Ovary (tissue), 10 donors: ENCODE measurements at places on chromosomes 1 and 21.

DNA sequence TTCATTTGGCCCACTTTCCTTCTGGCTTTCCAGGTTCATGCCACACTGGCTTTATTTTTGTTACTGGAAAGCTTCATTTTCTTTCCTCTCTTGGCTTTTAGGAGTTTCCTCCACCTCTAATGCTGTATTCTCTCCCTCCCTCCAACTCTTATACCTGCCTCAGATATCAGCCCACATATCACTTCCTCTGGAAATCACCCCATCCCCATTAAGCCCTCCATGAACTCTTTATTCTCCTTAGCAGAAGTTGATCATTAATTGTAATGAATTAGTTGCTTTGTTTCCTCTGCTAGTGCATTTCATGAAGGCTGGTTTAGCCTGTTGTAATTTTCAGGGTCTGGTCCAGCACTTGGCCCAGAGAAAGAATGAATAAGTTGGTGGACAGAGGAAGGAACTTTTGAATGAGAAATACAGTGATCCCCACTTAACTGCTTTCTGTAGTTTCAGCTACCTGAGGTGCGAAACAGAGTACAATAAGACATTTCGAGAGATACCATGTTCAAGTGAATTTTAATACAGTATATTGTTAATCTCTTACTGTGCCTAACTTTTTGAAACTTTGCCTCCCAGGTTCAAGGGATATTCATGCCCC is 1.7 kb downstream of the SOAT1 start:
- no peaks in the 10 kb centered on the region for H3K36me3 ChIP-seq
- no peak overlapping the region for H3K27ac ChIP-seq
- H3K27me3 ChIP-seq = no peaks in the 10 kb centered on the region
- no peak for DNase-seq

DNA sequence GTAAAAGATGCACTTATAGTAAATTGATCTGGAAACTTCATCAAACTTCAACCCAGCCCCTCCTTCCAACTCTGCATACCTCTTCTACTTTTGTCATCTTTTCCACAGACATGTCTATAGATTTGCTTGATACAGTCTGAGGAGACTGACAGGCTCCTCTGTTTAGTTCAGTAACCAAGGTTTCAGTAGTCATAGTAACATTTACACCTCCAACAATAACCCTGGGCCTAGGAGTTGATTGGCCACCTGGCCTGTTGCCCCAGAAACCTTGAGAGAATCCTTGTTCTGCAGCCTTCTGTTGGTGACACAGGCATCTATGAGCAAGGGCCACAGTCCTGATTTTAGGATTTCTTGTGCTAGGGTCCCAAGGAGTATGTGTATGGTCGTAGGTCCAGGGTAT is at the start of gene CFAP141:
Gene CFAP141, minus strand, starts transcription at position 138 of the 400 bp plus-strand sequence. Its CDS starts 26 bp downstream, at position 112.
- H3K4me1 ChIP-seq = no peaks in the 10 kb centered on the region
- H3K36me3 ChIP-seq = no peaks in the 10 kb centered on the region
- DNase-seq = no peak
- no peaks in the 10 kb centered on the region for H3K27me3 ChIP-seq

- H3K4me1 ChIP-seq = no peaks in the 10 kb centered on the region
- no peak overlapping the region for H3K4me3 ChIP-seq
- no peak for DNase-seq
- H3K27ac ChIP-seq = no peak overlapping the region
- H3K27me3 ChIP-seq = no peaks in the 10 kb centered on the region
Measured at GRCh38 chr21:44616591-44616926, 4.7 kb downstream of the KRTAP10-8 start.

GRCh38 chr1:227604446-227604845 is 41.1 kb downstream of the ZNF678 start:
- H3K36me3 ChIP-seq = no peaks in the 10 kb centered on the region
- H3K27me3 ChIP-seq = no peaks in the 10 kb centered on the region
- H3K4me1 ChIP-seq = peaks cover 2% of the 10 kb centered on the region

DNA sequence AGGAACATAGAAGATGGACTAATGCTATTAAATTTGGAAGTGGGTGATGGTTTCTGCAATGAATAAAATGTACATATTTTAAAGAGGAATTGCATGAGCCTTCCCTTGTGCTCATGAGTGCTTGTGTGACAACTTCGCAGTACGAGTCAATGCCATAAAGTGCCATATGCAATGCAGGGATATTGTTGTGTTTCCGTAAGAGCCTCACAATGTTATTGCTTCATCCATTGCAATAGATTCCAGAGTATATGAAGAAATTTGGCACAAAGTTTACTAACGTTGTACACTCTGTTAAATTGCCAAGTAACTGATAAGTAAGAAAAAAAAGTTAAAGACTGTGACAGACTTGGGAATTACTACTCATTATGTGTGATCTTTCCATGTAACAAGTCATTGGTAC is 22.3 kb downstream of the BTG3 start:
- no peaks in the 10 kb centered on the region for H3K36me3 ChIP-seq
- H3K27me3 ChIP-seq = no peaks in the 10 kb centered on the region
- H3K4me1 ChIP-seq = no peaks in the 10 kb centered on the region
- no peak for DNase-seq
- H3K27ac ChIP-seq = no peak overlapping the region

- no peak for DNase-seq
- no peaks in the 10 kb centered on the region for H3K4me1 ChIP-seq
- no peaks in the 10 kb centered on the region for H3K36me3 ChIP-seq
- no peaks in the 10 kb centered on the region for H3K27me3 ChIP-seq
- no peak overlapping the region for H3K4me3 ChIP-seq
Measured at GRCh38 chr1:99326215-99326949, 62.1 kb downstream of the PLPPR4 start.

DNA sequence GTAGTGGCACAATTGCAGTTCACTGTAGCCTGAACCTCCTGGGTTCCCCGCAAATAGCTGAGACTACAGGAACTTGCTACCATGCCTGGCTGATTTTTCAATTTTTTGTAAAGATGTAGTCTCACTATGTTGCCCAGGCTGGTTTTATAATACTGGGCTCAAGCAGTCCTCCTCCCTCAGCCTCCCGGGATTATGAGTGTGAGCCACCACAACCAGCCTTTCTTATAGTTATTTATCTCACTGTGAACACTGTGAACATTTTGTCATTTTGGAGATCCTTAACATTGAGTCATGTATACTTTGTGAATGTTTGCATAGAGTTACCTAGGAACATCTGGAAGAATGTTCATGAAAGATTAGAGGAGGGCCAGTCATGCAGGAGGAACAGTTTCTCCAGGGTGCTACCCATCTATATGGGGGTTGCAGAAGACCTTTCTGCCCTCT is 127.1 kb upstream of the CACYBP start:
- no peak overlapping the region for H3K4me3 ChIP-seq
- peaks cover 3% of the 10 kb centered on the region for H3K4me1 ChIP-seq
- H3K36me3 ChIP-seq = no peaks in the 10 kb centered on the region

GRCh38 chr1:236401698-236402097 is 7.6 kb downstream of the EDARADD start:
- H3K27ac ChIP-seq = no peak overlapping the region
- DNase-seq = no peak
- no peaks in the 10 kb centered on the region for H3K36me3 ChIP-seq
- no peaks in the 10 kb centered on the region for H3K4me1 ChIP-seq
- no peaks in the 10 kb centered on the region for H3K27me3 ChIP-seq

DNA sequence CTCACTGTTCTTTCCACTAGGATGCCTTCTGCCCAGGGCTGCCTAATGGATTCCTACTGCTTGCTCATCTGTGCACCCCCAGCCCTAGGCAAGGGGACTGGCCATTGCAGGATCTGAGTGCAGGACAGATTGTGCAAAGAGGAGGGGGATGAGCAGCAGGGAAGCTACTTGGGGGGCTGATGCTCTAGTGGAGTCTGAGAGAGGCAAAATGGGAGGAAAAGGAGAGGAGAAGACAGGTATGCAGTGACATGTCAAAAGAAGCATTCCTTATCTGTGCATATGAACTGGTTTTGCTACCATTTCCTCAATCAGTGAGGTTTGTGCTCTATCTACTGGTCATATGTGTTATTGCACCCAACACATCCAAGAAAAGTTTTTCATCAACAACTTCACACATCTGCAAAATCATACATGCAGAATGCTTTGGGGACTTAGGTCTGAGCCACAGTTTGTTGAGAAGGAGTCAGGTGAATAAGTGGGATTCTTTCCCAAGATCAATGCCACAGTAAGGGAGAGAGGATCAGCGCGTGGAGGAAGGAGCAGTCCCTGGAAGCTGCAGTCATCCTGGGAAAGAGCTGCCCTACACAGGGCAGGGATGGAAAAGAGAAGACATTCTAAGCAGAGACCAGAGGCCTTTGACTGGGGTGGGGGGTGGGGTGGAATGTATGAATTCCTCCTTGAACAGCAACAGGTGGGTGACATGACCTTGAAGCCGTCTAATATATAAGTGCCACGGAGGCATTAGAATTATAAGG is 14.4 kb downstream of the SLC5A9 start:
- H3K36me3 ChIP-seq = no peaks in the 10 kb centered on the region
- H3K27me3 ChIP-seq = no peaks in the 10 kb centered on the region
- H3K4me1 ChIP-seq = no peaks in the 10 kb centered on the region
- H3K4me3 ChIP-seq = no peak overlapping the region

DNA sequence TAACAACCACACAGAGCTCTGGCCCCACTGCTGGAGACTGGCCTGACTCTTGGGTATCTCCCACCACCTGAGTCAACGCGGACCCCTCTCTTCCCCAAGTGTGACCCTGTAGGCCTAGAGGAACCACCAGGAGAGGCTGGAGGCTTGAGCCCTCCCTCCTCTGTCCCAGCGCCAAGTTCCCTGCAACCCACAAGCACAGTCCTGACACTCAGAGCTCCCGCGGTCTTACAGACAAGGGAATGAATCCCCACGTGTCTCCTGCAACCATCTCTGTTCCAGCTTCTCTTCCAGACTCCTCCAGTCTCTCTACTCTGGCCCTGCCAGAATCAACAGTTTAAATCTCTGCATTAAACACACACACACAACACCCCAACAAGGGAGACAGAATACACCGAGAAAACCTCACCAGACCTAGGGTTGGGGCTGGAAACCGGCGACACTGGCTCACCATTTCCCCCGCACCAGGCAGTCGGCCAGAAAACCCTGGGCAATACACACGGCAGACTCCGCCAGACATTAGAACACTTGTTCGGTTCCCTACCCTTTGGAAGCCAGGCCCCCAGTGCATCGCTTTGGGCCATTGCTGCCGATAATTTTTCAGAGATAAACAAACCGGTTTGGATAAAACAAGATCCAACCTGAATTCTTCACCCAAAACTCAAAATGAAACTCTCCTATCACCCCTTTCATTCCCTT is 21.7 kb downstream of the CASZ1 start:
- no peak overlapping the region for H3K27ac ChIP-seq
- DNase-seq = no peak
- H3K4me1 ChIP-seq = no peaks in the 10 kb centered on the region
- H3K36me3 ChIP-seq = no peaks in the 10 kb centered on the region
- no peaks in the 10 kb centered on the region for H3K27me3 ChIP-seq
- H3K4me3 ChIP-seq = no peak overlapping the region

DNA sequence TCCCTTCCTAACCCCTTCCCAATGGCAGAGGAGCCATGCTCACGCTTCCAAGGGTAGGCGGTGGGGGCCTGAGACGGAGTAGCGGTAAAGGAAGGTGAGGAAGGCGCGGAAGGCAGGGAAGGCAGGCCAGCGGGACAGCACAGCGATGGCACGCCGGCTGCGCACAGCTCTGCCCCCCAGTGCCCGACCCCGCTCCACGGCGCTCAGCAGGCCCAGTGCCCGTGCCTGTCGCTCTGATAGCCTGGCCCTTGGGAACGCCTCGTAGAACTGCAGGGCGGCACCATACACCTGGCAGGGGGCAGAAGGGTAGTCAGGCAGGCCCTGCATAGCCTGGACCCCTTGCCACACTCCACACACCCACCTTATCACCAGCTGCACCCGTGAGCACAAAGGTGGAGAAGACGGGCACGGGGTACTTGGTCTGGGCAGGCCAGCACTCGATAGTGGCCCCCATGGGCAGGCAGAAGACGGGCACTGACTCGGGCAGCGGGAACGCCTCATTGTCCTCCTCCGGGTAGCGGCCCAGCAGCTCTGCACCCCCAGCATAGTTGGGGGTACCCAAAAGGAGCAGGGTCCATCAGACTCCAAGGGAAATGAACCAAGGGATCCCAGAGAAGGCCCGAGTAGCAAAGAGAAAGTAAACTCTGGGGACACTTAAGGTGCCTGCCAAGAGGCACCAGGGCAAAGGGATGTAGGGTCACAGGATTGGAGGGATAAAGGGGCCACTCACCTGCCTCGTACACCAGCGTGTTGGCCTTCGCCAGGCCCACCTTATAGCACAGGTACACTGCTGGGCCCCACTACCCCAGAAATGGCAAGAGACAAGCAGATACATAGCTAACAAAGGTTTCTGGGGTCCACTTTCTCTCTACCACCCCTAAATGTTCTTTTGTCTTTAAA is 4.4 kb downstream of the DENND4B start:
- no peak overlapping the region for H3K27ac ChIP-seq
- no peaks in the 10 kb centered on the region for H3K27me3 ChIP-seq
- DNase-seq = no peak

DNA sequence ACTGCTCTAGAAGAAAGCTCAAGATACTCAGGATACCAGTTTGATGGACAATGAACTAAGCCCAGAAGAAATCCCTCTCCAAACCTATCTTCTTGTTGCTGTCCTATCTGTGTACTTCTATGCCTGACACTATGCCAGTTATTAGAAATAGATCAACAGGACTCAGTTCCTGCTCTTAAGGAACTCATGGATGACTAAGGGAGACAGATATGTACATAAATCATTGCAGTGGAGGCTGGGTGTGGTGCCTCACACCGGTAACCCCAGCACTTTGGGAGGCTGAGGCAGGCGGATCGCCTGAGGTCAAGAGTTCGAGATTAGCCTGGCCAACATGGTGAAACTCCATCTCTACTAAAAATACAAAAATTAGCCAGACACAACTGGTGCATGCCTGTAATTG is 42.4 kb upstream of the AK4 start:
- DNase-seq = no peak
- H3K36me3 ChIP-seq = no peaks in the 10 kb centered on the region
- no peaks in the 10 kb centered on the region for H3K4me1 ChIP-seq
- no peak overlapping the region for H3K27ac ChIP-seq
- H3K4me3 ChIP-seq = no peak overlapping the region
- no peaks in the 10 kb centered on the region for H3K27me3 ChIP-seq

- H3K27ac ChIP-seq = no peak overlapping the region
- no peak for DNase-seq
- no peaks in the 10 kb centered on the region for H3K36me3 ChIP-seq
- no peaks in the 10 kb centered on the region for H3K27me3 ChIP-seq
- peaks cover 2% of the 10 kb centered on the region for H3K4me1 ChIP-seq
Measured at GRCh38 chr1:201670517-201670916, 131.6 kb downstream of the NAV1 start.

- H3K27ac ChIP-seq = no peak overlapping the region
- no peak for DNase-seq
- H3K27me3 ChIP-seq = no peaks in the 10 kb centered on the region
- H3K4me1 ChIP-seq = no peaks in the 10 kb centered on the region
- no peak overlapping the region for H3K4me3 ChIP-seq
- H3K36me3 ChIP-seq = no peaks in the 10 kb centered on the region
Measured at GRCh38 chr1:96837781-96838216, 116.2 kb downstream of the PTBP2 start.
